Activated CD4-positive, alpha-beta memory T cell treated with anti-CD3 and anti-CD28 coated beads, Interleukin-2, amount 10 ng/mL, durations not matched to agents 7 days and 5 days (primary cell): ENCODE measurements at places on chromosomes 2 and 18. TPM values are rescaled to one million over a fixed set of nuclear protein-coding genes. Genes with fewer than 3 reads are reported as not detected.

- no peaks in the 10 kb centered on the region for H3K36me3 ChIP-seq
- no peaks in the 10 kb centered on the region for H3K27me3 ChIP-seq
- no peak for DNase-seq
- no peak overlapping the region for H3K4me3 ChIP-seq
- H3K27ac ChIP-seq, result no peak overlapping the region
- H3K4me1 ChIP-seq, result no peaks in the 10 kb centered on the region
These were observed 366.5 kb downstream of the DSC3 start for GRCh38 chr18:30676053-30676480.

DNA sequence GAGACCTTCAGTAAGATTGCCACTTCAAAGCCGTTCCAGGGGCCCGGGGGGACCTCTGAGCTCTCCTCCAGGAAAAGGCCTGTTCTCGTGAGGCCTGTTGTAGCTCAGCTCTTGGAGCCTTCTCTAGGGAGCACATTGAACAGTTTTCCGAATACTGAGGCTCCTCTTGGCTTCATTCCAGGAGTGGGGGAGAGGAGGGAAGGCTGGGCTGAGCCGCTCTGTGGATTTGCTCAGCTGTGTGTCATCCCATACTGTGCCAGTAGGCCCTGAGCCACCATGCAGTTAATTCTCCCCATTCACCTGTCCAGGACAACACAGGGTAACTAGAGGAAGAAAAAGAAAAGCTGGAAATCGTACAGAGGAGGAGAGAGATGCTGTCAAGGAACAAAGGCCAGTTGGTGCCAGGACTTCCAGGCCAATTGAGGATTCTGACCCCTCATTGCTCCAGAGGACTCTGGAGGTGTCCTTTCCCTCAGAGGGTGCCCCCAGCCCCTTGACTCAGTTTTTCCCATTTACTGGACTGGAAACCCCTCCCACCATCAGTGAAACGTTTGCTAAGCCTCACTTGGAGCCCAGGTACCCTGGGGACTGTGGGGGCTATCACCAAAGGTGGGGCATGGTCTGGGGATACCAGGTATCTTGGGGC lies 41.4 kb downstream of the HS1BP3 start:
- H3K27ac ChIP-seq, result no peak overlapping the region
- H3K27me3 ChIP-seq, result no peaks in the 10 kb centered on the region
- no peaks in the 10 kb centered on the region for H3K36me3 ChIP-seq
- no peak overlapping the region for H3K4me3 ChIP-seq
- no peak for DNase-seq

The DCDC2C gene
- not detected for total RNA-seq

GRCh38 chr2:32727157-32727556 lies 99.3 kb downstream of the TTC27 start:
- no peak for DNase-seq
- peaks cover 21% of the 10 kb centered on the region for H3K36me3 ChIP-seq
- H3K27me3 ChIP-seq, result no peaks in the 10 kb centered on the region
- no peaks in the 10 kb centered on the region for H3K4me1 ChIP-seq
- no peak overlapping the region for H3K27ac ChIP-seq

DNA sequence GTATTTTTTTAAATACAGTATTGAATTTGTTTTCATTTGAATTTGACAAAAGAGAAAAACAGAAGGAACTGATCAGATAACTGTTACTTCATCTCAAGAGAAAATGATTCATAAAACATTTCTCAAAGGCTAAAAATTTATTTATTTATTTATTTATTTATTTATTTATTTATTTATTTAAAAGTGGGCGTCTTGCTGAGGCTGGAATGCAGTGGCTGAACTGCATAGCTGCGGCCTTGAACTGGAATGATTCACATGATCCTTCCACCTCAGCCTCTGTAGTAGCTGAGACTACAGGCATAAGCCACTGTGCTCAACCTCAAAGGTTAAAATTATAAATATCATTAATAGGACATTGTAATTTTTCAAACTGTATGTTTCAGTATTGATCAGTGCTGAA lies 4.5 kb upstream of the PUM2 start:
- no peak overlapping the region for H3K4me3 ChIP-seq
- peaks cover 9% of the 10 kb centered on the region for H3K4me1 ChIP-seq
- DNase-seq, result no peak
- peaks cover 6% of the 10 kb centered on the region for H3K36me3 ChIP-seq
- H3K27ac ChIP-seq, result no peak overlapping the region
- H3K27me3 ChIP-seq, result no peaks in the 10 kb centered on the region

The KIAA2012 gene
- not detected for total RNA-seq

GRCh38 chr2:55014962-55015939 lies 35.0 kb downstream of the RTN4 start:
- peaks cover 2% of the 10 kb centered on the region for H3K36me3 ChIP-seq
- H3K4me3 ChIP-seq, result no peak overlapping the region
- no peak overlapping the region for H3K27ac ChIP-seq
- H3K4me1 ChIP-seq, result peaks cover 16% of the 10 kb centered on the region

DNA sequence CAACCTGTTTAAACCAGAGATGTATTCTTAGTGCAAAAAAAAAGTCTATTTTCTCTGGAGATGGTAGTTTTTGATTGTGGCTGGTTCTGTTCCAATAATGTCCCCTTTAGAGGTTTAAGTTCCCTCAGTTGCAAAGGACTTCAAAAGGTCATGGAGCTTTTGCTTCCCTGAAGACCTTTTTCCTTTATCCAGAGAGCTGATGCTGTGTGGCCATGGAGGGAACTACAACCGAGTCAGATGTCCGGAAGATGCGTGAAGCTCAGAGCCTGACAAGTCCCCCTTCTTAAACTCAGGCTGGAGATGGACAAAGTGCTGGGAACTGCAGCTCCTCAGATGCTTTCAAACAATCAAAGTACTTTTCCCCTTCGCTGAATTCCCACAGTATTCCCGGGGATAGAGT lies 176.1 kb downstream of the TMEM18 start:
- H3K36me3 ChIP-seq, result no peaks in the 10 kb centered on the region
- H3K4me3 ChIP-seq, result no peak overlapping the region
- no peaks in the 10 kb centered on the region for H3K4me1 ChIP-seq
- DNase-seq, result no peak

- no peaks in the 10 kb centered on the region for H3K27me3 ChIP-seq
- H3K4me3 ChIP-seq, result no peak overlapping the region
- DNase-seq, result no peak
- H3K4me1 ChIP-seq, result no peaks in the 10 kb centered on the region
These were observed 47.0 kb downstream of the IWS1 start for GRCh38 chr2:127479219-127479825.

The GTF2A1L gene
- total RNA-seq, result not detected

DNA sequence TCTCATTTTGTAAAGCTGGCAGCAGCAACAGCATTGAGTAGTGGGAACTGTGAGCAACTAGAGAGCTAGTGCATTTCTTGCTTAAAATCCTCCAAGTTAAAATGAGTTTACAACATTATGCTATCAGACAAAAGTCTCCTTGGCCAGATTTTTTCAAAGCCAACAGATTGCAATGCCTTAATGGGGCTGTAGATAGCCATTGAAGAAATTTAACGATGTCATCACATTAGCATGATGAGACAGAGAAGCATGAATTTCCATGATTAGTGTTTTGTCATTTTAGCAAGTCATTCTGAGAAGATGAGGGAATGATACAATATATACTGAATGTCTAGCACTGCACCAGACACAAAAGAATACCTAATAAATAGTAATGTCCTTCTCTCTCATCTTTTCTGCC lies 307.5 kb upstream of the REG3G start:
- no peaks in the 10 kb centered on the region for H3K27me3 ChIP-seq
- no peak overlapping the region for H3K27ac ChIP-seq
- DNase-seq, result no peak
- no peaks in the 10 kb centered on the region for H3K36me3 ChIP-seq

GRCh38 chr2:165572151-165572550 lies 102.7 kb downstream of the CSRNP3 start:
- no peaks in the 10 kb centered on the region for H3K4me1 ChIP-seq
- DNase-seq, result no peak
- no peaks in the 10 kb centered on the region for H3K36me3 ChIP-seq
- H3K4me3 ChIP-seq, result no peak overlapping the region

GRCh38 chr2:197210430-197210829 lies 100.2 kb downstream of the ANKRD44 start:
- DNase-seq, result no peak
- H3K4me3 ChIP-seq, result no peak overlapping the region
- H3K36me3 ChIP-seq, result peaks cover 53% of the 10 kb centered on the region
- peaks cover 97% of the 10 kb centered on the region for H3K4me1 ChIP-seq
- no peaks in the 10 kb centered on the region for H3K27me3 ChIP-seq

DNA sequence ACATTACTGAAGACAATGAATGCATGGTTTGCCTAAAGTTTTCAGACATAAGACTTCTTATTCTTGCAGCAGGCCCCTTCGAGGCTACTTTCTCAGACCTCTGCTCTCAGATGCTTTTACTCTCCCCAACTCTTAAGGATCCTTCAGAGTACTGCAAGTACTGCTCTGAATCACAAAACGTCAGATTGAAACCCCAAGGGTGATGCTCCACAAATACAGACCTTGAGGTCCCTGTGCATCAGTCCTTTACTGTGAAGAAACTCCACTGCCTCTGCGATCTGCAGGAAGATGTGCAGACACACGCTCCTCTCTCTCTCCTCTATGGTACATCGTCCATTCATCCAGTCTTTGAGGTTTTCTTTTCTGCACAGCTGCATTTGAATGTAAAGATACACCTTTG lies 52.8 kb downstream of the EIF2AK3 start:
- H3K27me3 ChIP-seq, result no peaks in the 10 kb centered on the region
- peak overlapping the region; percentile 41 for H3K27ac ChIP-seq
- H3K4me1 ChIP-seq, result peaks cover 27% of the 10 kb centered on the region

GRCh38 chr18:23226930-23227725 lies 91.8 kb downstream of the CABLES1 start:
- no peak for DNase-seq
- H3K27ac ChIP-seq, result no peak overlapping the region
- no peaks in the 10 kb centered on the region for H3K27me3 ChIP-seq
- peaks cover 43% of the 10 kb centered on the region for H3K4me1 ChIP-seq
- H3K4me3 ChIP-seq, result no peak overlapping the region

GRCh38 chr2:95383635-95384027 lies 18.9 kb upstream of the FAHD2A start:
- H3K4me1 ChIP-seq, result no peaks in the 10 kb centered on the region
- no peaks in the 10 kb centered on the region for H3K36me3 ChIP-seq
- DNase-seq, result no peak
- no peak overlapping the region for H3K4me3 ChIP-seq
- H3K27me3 ChIP-seq, result peaks cover 2% of the 10 kb centered on the region

GRCh38 chr2:101986376-101986775 lies 5.4 kb upstream of the IL1R2 start:
- DNase-seq, result no peak
- no peaks in the 10 kb centered on the region for H3K4me1 ChIP-seq
- H3K4me3 ChIP-seq, result no peak overlapping the region
- no peaks in the 10 kb centered on the region for H3K36me3 ChIP-seq
- peaks cover 9% of the 10 kb centered on the region for H3K27me3 ChIP-seq
